ENCODE measurements at places on chromosomes 2 and 18.

GRCh38 chr2:231276987-231277386 is 78.6 kb downstream of the ARMC9 start:
- DNase-seq: no peak

DNA sequence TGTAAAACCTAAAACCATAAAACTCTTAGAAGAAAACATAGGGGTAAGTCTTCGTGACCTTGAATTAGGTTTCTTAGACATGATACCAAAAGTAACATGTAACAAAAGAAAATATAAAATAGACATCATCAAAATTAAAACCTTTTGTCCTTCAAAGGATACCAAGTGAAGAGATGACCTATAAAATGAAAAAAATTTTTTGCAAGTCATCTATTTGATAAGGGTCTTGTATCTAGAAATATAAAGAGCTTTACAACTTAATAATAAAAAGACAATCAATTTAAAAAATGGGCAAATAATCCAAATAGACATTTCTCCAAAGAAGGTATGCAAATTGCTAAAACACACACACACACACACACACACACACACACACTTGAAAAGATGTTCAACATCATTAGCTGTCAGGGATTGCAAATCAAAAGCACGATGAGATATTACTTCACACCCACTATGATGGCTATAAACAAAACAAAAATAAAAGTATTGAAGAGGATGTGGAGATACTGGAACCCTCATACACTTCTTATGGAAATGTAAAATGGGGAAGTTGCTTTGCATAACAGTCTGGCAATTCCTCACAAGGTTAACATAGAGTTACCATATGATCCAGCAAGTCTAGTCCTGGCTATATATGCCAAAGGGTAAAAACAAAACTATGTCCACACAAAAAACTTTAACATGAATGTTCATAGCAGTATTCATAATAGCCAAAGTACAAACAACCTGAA is 23.3 kb downstream of the SPDYA start:
- no peak for DNase-seq

- no peak for DNase-seq
Measured at GRCh38 chr2:106546391-106546990, 59.3 kb downstream of the CD8B2 start.

DNA sequence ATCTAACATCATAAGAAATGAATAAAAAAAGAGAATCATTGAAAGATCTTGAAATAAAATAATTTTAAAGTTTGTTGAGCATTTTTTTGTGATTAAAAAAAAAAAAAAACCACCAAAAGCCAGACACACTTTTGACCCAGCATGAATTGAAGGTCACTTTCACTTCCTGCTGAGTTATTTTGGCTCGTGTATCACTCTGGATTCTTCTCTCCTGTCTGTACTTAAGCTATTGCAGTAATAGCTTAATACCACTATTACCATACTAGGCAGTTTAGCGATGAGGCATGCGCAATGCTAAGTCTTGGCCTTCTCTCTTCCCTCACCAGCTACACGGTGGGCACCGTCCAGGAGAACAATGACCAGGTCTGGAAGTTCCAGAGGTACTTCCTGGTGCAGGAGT is 54.5 kb upstream of the SPP2 start:
- DNase-seq: no peak

DNA sequence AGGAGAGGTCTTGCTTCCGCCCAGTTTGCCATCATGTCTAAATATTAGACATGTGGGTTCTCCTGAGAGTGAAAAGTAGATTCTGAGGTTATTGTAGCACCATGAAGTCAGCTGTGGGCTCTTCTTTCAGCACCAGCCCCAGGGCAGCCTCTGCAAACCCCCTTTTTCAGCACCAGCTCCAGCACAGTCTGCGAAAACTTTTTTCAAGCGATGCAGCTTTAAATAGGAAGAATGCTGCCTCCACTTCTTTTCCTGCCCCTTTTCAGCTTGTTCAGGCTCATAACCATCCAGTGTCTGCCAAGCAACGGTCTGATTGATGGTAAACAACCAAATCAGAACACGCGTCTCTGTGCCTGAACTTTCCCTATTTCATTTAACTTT is at the start of gene COL5A2:
TSS of gene COL5A2 (minus strand) at position 192 of the 381 bp plus-strand sequence. CDS start at position 35, 157 bp downstream.
- DNase-seq: no peak

DNA sequence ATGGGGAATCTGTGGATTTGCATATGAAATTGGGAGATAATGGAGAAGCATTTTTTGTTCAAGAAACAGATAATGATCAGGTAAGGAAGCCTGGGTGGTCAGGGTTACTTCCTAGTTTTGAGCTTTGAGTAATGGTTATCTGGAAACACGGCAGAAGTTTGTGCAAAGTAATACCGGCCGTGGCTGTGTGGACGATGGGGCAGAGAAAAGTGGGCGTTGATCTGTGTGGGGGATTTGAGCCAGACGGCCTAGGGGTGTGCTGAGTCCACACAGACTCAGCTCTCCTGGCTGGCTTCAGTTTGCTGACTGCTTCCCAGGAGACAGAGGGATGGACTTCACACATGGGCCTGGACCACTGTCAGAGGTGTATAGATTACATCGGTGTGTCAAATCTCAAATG is 21.3 kb downstream of the LPIN1 start:
- DNase-seq: no peak

DNA sequence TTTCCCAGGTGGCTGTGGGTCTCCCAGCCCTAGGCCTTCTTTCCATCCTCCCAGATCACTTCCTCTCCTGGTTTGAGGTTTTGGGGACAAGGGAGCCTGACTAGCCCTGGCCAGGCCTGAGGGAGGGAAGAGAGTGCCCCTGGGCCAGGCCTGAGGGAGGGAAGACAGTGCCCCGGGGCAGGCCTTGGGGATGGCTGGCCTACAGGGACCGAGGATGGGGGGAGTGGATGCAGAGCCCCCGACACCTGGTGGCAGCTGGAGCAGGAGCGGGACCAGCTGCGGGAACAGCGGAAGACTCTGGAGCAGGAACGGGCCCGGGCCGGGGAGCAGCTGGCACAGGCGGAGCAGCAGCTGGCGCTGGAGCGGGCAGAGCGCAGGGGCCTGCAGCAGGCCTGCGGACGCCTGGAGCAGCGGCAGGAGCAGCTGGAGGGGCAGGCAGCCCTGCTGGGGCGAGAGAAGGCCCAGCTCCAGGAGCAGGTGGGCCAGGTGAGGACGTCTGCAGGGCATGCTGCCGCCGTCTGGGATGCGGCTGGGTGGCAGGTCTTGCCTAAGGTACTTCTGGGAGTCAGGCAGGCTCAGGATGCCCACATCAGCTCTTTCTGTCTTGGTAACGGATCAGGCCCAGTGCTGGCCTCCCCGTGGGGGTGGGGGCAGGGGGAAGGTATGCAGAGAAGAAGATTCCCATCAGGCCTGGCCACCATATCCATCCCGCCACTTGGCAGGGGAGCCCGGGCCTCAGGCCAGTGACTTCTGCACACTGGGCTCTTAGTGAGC is 29.2 kb downstream of the CROCC2 start:
- DNase-seq: no peak

- no peak for DNase-seq
Measured at GRCh38 chr18:26919627-26920026, 54.1 kb upstream of the AQP4 start.

DNA sequence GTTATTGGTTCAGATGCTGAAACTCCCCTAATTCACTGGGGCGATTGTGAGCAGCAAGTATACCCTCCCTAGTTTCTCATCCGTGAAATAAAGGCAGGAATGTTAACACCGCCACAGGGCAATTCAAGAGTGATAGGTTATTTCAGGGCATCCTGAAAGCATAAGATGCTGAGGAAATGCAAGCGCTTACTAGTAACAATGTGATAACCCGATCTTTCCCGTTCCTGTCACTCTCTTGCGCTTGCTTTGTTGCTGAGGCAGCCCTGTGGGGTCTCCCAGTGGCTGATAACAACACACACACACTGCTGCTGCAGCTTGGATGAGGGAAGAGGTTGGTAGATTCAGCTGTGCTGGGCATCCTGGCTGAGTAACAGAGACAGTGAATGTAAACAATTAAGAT is 259.3 kb downstream of the AGPS start:
- no peak for DNase-seq

- DNase-seq: no peak
Measured at GRCh38 chr2:106960683-106961161, 74.8 kb upstream of the ST6GAL2 start.

- DNase-seq: no peak
Measured at GRCh38 chr2:237692601-237693290, 65.4 kb downstream of the LRRFIP1 start.

Measured in activated T-cell treated with anti-CD3 and anti-CD28 coated beads for 24 hours (primary cell).